Muscle of leg (tissue), 16 donors: ENCODE measurements at places on chromosomes 1 and 21. TPM values are rescaled to one million over a fixed set of nuclear protein-coding genes. Genes with fewer than 3 reads are reported as not detected.

Gene DMBX1
- not detected for total RNA-seq

Gene HES4
- total RNA-seq, result 39.4 TPM

Gene LORICRIN
- not detected for total RNA-seq

DNA sequence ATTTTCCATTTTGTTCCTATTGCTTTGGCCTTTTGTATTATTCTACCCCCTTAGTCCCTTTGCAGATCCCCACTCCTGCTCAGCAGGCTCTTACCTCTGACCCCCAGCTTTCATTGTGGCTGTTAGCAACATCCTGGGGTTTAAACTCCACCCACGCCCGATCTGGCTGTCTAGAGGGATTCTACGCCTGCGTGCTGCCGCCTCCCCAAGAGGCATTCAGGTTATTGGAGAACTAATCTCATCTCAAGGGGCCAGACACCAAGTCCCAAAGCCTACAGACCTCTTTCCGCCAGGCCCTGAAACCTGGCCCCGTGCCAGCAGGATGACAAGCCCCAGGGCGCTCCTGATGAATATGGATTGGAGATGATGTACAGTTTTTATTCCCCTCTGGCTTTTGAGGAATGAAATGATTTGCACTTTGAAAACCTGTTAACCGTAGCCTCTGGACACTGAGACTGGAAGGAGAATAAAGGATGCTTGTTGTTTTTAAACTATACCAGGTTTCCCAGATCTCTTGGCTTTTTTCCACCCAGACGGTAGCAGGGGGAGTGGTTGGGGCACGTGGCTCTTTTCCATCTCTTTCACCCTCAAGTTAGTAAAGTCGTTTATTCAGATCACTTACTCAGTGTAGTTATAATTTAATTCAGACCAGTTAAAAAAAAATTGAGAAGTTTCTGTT, 14.5 kb upstream of the IKBKE start:
- H3K4me3 ChIP-seq, result no peak overlapping the region
- DNase-seq, result no peak
- H3K27me3 ChIP-seq, result no peaks in the 10 kb centered on the region
- H3K36me3 ChIP-seq, result peaks cover 81% of the 10 kb centered on the region
- no peak overlapping the region for H3K27ac ChIP-seq
- H3K4me1 ChIP-seq, result peaks cover 29% of the 10 kb centered on the region

GRCh38 chr21:34900376-34900775, 148.7 kb downstream of the RUNX1 start:
- H3K4me1 ChIP-seq, result no peaks in the 10 kb centered on the region
- H3K27me3 ChIP-seq, result peaks cover 8% of the 10 kb centered on the region
- no peaks in the 10 kb centered on the region for H3K36me3 ChIP-seq

Gene IGSF21
- 0.04 TPM for total RNA-seq

DNA sequence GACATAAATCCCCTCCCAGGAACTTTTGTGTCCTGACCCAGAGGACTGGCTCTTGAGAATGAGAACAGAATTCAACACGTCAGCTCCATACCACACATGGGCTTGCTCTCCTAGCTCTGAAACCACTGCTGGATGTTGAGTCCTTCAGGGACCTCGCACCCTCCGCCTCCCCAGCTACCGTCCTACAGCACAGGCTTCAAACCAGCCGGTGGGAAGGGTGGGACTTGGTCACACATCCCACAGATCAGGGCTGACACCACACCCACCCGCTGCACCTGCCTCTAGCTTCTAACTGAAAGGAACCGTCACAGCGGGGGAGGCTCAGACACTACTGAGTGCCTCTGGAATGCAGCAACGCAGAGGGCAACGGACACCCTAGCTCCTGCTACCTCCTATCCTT, 24.0 kb downstream of the MRAP start:
- no peak overlapping the region for H3K27ac ChIP-seq
- peaks cover 88% of the 10 kb centered on the region for H3K36me3 ChIP-seq
- no peaks in the 10 kb centered on the region for H3K4me1 ChIP-seq
- H3K27me3 ChIP-seq, result no peaks in the 10 kb centered on the region
- no peak overlapping the region for H3K4me3 ChIP-seq

DNA sequence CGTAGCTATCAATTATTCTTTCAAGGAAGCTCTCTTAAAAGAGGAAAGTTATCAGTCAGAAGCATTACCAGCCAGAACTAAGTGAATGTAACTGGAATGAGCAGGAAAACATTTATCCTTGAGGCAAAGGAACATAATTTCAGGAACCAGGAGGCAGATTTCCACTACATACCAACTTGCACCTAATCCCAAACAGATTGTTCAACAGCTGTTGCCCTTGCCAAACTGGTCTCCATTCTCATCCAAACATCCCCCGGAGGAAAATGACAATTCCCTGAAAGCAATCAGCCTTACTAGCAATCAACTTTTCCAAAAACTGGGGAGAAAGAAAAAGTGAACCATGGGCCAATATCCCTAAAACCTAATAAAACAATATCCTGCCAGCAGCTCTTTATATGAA, 35.0 kb downstream of the ENAH start:
- no peaks in the 10 kb centered on the region for H3K27me3 ChIP-seq
- peak overlapping the region; percentile 10 for H3K27ac ChIP-seq
- H3K4me1 ChIP-seq, result peaks cover 5% of the 10 kb centered on the region
- peaks cover 2% of the 10 kb centered on the region for H3K36me3 ChIP-seq

DNA sequence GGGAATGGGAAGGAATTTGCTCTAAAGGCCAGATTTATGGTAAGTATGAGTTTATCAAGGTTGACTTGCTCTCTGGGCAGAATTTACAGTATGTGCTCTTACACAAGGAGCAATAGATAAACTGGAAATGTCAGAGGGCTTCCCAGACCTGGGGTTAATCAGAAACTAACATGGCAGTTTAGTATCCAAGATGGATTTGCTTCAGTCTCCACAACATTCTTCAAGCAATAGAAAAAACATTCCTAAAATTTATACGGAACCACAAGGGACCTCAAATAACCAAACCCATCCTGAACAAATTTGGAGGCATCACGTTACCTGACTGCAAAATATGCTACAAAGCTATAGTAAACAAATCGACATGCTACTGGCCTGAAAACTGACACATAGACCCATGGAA, 606.7 kb upstream of the CHRM3 start:
- H3K4me1 ChIP-seq, result no peaks in the 10 kb centered on the region
- H3K4me3 ChIP-seq, result no peak overlapping the region
- no peak for DNase-seq
- H3K36me3 ChIP-seq, result no peaks in the 10 kb centered on the region
- no peak overlapping the region for H3K27ac ChIP-seq
- no peaks in the 10 kb centered on the region for H3K27me3 ChIP-seq

DNA sequence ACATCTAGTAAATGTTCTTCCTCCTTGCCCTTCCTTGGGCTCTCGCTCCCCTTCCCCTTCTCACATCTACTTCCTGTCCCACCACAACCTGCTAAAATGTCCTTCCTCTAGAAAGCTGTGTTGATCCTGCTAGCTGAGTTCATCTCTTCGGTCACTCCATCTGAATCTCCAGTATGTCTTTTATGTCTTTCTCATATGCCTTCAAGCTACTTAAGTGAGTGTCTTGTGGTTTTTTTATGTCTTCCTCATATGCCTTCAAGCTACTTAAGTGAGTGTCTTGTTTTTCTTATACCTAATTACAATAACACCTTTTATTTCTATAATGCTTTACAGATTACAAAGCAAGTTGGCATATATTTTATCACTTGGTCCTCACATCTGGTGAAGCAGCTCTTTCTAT, 33.9 kb downstream of the CSF1 start:
- no peaks in the 10 kb centered on the region for H3K27me3 ChIP-seq
- no peaks in the 10 kb centered on the region for H3K36me3 ChIP-seq
- H3K4me1 ChIP-seq, result no peaks in the 10 kb centered on the region
- DNase-seq, result no peak
- H3K4me3 ChIP-seq, result no peak overlapping the region
- no peak overlapping the region for H3K27ac ChIP-seq

- no peaks in the 10 kb centered on the region for H3K4me1 ChIP-seq
- H3K36me3 ChIP-seq, result no peaks in the 10 kb centered on the region
- no peak for DNase-seq
- H3K27ac ChIP-seq, result no peak overlapping the region
- H3K4me3 ChIP-seq, result no peak overlapping the region
Observed at GRCh38 chr1:191206513-191207207, 729.0 kb upstream of the BRINP3 start.

DNA sequence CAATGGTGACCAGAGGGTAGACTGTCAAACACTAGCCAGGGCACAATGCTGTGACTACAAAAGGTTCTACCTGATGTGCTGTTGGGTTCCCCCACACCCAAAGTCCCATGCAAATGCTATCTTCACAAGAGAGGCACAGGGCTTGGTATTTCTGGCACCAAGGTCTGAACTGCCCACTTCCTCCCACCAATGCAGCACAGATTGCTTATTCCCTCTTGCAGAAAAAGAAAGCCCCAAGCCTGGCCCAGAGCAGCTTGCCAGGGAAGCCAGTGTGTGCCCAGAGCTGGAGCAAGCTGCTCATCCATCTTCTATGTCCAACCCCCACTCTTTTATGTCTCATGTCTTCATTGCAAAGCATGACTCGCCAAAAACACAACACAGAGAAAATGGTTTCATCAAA, 149.4 kb upstream of the CAMK1G start:
- H3K4me1 ChIP-seq, result no peaks in the 10 kb centered on the region
- no peak for DNase-seq
- no peak overlapping the region for H3K27ac ChIP-seq
- no peaks in the 10 kb centered on the region for H3K36me3 ChIP-seq
- peaks cover 15% of the 10 kb centered on the region for H3K27me3 ChIP-seq

Gene ATP8B2
- 33.8 TPM for total RNA-seq

GRCh38 chr1:169161496-169162194, 55.2 kb downstream of the ATP1B1 start:
- no peaks in the 10 kb centered on the region for H3K36me3 ChIP-seq
- no peaks in the 10 kb centered on the region for H3K27me3 ChIP-seq
- no peak overlapping the region for H3K27ac ChIP-seq
- DNase-seq, result peak; percentile 34

Gene SOX13
- 11.0 TPM for total RNA-seq
